ENCODE measurements at places on chromosomes 1 and 21.

DNA sequence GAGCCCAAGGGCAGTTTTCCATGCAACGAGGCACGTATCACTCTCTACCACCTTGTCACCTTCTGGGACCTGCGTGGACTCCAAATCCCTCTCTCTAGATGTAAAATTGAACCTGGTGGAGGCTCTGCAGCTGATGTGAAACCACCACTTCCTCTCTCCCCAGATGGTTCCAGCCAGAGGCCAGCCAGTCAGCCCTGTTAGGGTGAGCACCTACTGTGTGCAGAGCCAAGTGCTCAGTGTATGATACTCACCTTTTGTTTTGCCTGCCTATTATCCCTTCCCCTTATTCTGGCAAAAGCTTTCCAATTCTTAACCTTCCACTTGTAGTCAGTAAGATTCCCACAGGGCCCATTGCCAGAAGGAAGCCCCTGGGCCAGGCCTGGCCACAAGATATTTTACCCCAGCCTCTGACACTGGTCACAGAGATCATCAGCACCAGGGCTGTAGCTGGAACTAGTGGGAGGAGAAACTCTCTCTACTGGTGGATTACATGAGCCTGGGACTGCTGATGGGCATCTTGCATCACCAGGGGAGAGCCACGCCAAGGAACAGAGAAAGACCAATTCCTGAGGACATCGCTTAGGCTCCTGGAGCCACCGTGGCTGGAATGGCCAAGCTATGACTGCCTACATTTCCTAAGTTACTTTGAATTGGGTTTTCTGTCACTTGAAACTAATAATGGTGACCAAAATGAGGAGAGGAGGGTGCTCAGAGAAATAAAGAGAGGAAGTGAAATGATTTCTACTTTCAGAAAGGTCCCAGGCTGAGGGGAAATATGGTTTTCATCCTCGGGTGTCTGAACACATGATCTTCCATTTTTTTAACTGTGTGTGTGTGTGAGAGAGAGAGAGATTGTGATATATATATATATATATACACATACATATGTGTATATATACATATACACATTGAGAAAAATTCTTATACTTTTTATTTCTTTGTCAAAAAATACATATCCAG is 26.6 kb upstream of the RD3 start:
- no peak for DNase-seq

DNA sequence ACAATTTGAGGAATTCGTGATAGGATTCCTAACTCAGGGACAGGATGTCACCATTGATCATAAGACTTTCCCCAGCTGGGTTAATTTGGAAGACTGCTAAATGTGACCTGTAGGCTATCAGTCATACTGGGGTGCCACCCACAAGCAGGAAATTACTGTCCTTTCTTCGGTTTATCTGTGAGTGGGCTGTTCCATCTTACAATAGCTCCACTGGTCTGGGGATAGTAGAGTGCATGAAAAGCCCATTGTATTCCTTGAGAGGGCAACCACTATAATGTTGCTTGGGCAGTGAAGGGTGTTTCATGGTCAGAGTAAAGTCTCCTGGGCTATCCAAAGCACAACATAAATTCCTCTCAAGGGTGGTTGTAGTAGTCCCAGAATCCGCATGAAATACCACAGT is 1523.0 kb upstream of the B3GALT2 start:
- DNase-seq, result no peak

GRCh38 chr1:82449506-82450057 is 648.8 kb downstream of the ADGRL2 start:
- no peak for DNase-seq

- DNase-seq, result no peak
Measured at GRCh38 chr21:40276001-40276400, 408.8 kb downstream of the PCP4 start.

GRCh38 chr21:40685141-40685540 is 161.8 kb downstream of the DSCAM start:
- no peak for DNase-seq

GRCh38 chr1:200258447-200259375 is 151.1 kb downstream of the ZNF281 start:
- DNase-seq, result no peak

- no peak for DNase-seq
Measured at GRCh38 chr1:9598316-9598700, 9.6 kb downstream of the TMEM201 start.

DNA sequence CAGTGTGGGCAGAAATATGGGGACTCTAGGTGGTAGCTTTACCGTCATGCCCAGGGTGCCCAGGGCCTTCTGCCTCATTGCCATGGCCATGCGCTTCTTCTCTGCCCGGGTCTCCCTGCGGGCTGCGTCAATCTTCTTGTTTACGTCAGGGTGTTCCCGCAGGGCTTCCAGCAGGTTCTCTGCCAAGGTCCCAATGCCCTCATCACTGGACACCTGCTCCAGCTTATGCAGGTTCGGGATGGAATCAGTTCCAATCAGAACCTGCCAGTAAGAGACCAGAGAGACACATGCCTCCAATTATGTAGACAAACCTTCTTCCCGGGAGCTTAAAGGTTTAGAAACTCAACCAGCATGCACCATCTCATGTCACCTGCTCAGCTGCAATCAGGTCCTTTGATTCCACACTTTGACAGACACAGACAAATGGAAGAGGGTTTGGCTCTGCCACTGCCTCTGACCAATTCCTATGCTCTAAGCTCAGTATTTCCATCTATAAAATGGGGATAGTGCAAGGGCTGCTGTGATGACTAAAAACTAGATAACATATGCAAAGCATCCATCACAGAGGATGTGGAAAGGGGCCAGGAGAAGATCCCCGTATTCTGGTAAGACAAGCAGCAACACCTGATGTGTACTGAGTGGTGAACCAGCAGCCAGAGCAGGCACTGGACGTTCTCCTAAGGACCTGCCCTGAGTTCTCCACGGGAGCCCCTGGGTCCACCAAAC is 121.2 kb downstream of the UBR4 start:
- DNase-seq, result no peak

DNA sequence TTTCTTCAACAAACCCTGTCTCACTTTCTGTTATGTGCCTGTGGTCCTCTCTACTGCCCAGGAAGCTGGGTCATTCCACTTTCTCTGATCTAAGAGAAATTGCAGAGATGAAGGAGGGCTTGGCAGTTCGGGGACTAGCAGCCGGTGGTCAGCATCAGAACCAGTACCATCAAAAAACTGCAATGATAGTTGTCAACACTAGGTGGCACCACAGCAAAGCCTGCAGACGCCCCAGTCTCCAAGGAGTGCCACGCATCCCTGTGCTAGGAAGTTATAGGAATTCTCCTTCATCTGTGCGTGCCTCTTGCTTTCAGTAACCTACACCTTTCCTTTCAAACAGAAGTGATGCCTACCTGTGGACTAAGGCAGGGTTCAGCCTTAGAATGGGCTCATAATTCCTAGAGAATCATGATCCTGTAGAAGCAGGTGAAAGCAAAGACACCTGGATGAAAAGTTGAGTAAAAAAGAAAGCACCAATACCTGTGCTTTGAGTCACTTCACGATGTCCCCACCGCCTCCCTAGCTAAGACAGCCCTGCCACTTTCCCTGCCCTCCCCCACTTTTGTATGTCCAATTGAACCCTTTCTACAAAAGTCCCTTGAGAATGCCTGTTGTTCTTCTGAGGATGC is 129.2 kb downstream of the ADAMTS1 start:
- peak; percentile 56 for DNase-seq

- no peak for DNase-seq
Measured at GRCh38 chr1:1331068-1331965, at the start of gene TAS1R3. TAS1R3 (plus strand) TSS chr1:1331280; CDS start chr1:1331346, 66 bp downstream.

- DNase-seq, result no peak
Measured at GRCh38 chr1:55636696-55637095, 421.5 kb upstream of the USP24 start.

- no peak for DNase-seq
Measured at GRCh38 chr1:79976287-79976686, 969.8 kb upstream of the ADGRL4 start.

DNA sequence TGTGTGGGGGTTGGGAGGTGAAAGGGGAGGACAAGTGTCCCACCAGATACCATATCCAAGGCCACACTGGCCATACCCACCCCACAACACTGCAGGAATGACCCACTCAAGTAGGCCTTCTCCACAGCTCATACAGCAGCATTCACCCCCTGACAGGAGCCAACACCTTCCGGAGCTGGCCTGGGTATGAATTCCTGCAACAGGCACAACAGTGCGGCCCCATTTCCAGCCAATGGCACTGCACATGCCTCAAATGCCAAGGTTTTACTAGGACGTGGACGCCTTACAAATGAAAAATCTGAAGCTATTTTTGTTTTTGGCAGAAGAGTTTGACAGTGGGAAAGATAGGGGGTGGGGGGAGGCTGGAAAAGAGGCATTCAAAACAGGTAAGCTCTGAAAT is 2.0 kb downstream of the KCND3 start:
- no peak for DNase-seq

DNA sequence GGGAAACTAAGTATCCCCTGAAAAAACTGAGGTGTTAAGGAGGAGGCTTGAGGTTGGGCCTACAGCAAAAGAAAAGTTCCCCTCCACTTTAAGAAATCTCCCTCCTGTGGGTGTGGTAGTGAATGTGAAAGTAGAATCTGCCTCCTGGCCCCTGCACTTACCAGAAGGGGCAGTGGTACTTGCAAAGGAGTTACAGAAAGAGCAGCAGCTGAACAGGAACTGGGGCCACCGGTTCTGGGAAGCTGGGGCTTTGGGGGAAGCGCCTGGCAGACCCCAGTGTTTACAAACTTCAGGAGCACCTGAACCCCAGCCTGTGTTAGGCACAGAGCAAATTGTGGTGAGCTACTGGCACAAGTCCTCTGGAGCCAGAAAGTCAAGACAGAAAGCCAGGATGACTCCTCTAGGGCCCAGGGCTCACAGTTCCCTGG is 250.2 kb upstream of the FGGY start:
- no peak for DNase-seq

DNA sequence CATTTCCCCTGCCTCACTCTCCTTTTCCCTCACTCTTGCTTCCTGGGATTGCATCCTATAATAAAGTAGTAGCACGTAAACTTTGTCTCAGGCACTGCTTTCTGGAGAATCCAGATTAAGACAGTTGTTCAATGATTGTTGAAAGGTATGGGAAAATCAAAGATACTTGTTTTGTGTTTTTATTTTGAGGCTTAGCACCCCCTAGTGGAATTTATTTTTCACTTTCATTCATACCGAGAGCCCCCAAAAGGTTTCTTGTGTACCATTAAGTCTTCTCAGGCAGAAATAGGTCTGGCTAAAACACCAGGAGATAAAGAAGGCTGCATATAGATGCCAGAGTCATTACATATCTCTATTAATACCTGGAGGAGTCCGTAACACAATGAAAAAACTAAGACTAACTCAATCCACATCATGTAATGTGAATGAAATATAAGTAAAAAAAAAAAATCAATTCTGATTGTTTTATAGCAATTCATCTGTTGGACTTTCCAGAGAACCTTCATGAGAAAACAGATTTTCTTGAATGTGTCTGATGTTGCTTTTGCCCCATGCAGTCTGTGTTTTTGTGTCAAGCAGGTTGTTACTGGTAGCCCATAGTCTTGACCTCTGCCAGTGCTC is 103.5 kb downstream of the RPE65 start:
- no peak for DNase-seq
